ENCODE measurements at places on chromosomes 2 and 18.

- DNase-seq: no peak
These were observed 26.3 kb downstream of the ATP8B1 start for GRCh38 chr18:57776767-57777166.

GRCh38 chr2:170717991-170718589 lies 3.0 kb downstream of the SP5 start:
- no peak for DNase-seq

GRCh38 chr2:231280846-231281245 lies 82.4 kb downstream of the ARMC9 start:
- DNase-seq: no peak

GRCh38 chr2:129056959-129057317 lies 738.3 kb upstream of the HS6ST1 start:
- no peak for DNase-seq

GRCh38 chr2:113089916-113090315 lies 22.1 kb downstream of the IL1F10 start:
- DNase-seq: no peak

DNA sequence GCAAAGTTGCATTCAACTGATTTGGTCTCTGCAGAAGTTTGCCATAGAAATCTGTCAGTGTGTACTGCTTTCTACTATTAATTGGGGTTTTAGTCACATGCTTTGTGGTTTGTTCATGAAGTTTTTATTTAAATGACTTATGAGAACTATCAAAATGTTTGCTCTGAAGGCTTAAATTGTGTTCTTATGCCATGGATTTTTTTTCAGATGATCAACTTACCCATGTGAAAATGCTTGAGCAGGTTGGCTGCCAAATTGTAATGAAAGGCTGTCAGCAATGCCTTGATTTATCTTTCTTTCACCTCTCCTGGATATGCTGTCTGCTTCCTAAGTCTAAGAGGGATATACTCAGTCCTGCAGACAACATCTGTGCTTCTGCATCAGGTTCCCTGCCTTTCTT lies 50.7 kb downstream of the FMNL2 start:
- DNase-seq: no peak

- DNase-seq: no peak
These were observed 168.0 kb downstream of the ARHGAP15 start for GRCh38 chr2:143297182-143297581.

DNA sequence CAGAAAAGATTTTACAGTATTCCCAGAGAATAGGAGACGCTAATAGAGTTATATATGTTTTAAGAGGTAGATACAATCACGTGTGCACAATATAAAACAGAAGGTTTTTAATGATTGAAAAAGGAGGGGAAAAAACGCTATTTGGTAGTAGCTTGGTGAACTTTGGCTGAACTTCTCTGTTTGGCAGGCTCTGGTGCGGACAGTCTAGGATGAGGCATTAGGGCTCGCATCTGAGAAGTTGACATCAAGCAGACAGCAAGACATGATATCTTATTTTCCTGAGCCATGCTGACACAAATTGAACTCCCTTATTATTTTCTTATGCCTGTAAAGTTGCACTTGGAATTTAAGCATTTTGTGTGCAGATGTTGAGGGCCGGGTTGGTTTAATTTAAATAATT lies 176.6 kb downstream of the EN1 start:
- DNase-seq: no peak
